ENCODE measurements at places on chromosomes 5 and 9. TPM values are rescaled to one million over a fixed set of nuclear protein-coding genes. Genes with fewer than 3 reads are reported as not detected.

The ORM2 gene
- total RNA-seq, result not detected

The CMBL gene
- total RNA-seq, result 5.8 TPM

The EGFL7 gene
- 15.5 TPM for total RNA-seq

The PCDHB6 gene
- 0.37 TPM for total RNA-seq

The NTMT1 gene
- total RNA-seq, result 41.0 TPM

The SLC36A3 gene
- not detected for total RNA-seq

The IFNA4 gene
- not detected for total RNA-seq

The DMRTA1 gene
- 0.06 TPM for total RNA-seq

The FXN gene
- total RNA-seq, result 0.92 TPM

The SHC3 gene
- 9.2 TPM for total RNA-seq

The DCTN3 gene
- total RNA-seq, result 175 TPM

The PCDHGB1 gene
- 1.8 TPM for total RNA-seq

The SHOC1 gene
- not detected for total RNA-seq

The TNIP1 gene
- 44.8 TPM for total RNA-seq

The C9orf57 gene
- not detected for total RNA-seq

The LCN9 gene
- total RNA-seq, result not detected

The ANGPTL2 gene
- total RNA-seq, result 56.7 TPM

The ALDH1B1 gene
- 6.8 TPM for total RNA-seq

The MTREX gene
- total RNA-seq, result 110 TPM

The RNF183 gene
- total RNA-seq, result not detected

The CCL21 gene
- not detected for total RNA-seq

The LPAR1 gene
- 39.8 TPM for total RNA-seq

The FBXL17 gene
- 11.8 TPM for total RNA-seq

The NXNL2 gene
- total RNA-seq, result 0.81 TPM

The IL7R gene
- total RNA-seq, result 0.12 TPM

The CCDC127 gene
- total RNA-seq, result 5.7 TPM

The GDNF gene
- total RNA-seq, result not detected

The GLRA1 gene
- not detected for total RNA-seq

The AJM1 gene
- total RNA-seq, result 1.1 TPM

The SPINK4 gene
- not detected for total RNA-seq

The MCC gene
- 25.8 TPM for total RNA-seq

The PCSK1 gene
- total RNA-seq, result 0.81 TPM

The PCDHAC1 gene
- 0.06 TPM for total RNA-seq

The PRLR gene
- under 0.01 TPM for total RNA-seq

The PPP3R2 gene
- not detected for total RNA-seq

The FOXD4L6 gene
- total RNA-seq, result not detected

The MEF2C gene
- total RNA-seq, result 45.7 TPM

The ARID3C gene
- 0.31 TPM for total RNA-seq

The C5orf58 gene
- not detected for total RNA-seq

The DNM1 gene
- 1.1 TPM for total RNA-seq

The LEAP2 gene
- 0.06 TPM for total RNA-seq

The ABO gene
- total RNA-seq, result not detected

The PCDHB9 gene
- total RNA-seq, result 0.44 TPM

The TMEM215 gene
- not detected for total RNA-seq

The SHB gene
- 26.6 TPM for total RNA-seq

The KCNV2 gene
- total RNA-seq, result not detected

The NPR3 gene
- total RNA-seq, result 24.3 TPM

The FYB1 gene
- 0.26 TPM for total RNA-seq

The BNC2 gene
- 12.3 TPM for total RNA-seq

The TBC1D9B gene
- 53.8 TPM for total RNA-seq

The TMC1 gene
- total RNA-seq, result 0.93 TPM

The MYMK gene
- not detected for total RNA-seq
